Omental fat pad (tissue), 4 donors: ENCODE measurements at places on chromosomes 2 and 18. TPM values are rescaled to one million over a fixed set of nuclear protein-coding genes. Genes with fewer than 3 reads are reported as not detected.

GPR148 gene
- total RNA-seq = not detected

DNA sequence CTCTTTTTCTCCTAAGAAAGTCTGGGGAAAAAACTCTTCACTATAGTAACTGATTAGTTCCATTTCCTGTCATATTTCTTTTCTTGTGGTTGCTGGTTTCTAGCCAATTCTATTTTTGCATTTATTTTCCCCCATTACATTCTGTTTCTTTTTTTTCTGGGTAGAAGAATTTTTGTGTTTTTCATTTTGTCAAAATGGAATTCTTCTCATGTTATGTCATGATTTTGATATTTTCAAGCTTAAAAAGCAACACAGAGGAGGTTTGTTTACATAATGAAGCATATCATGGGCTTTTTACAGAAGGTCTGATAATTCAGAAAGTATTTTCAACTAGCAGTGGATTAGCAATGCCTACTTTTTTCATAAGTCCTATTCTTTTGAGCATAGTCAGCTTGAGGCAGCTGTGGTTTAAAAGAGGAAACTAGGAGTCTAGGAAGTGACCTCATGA is 102.0 kb downstream of the MAP2 start:
- DNase-seq = no peak

C2orf49 gene
- total RNA-seq = 16.6 TPM

UCN gene
- total RNA-seq = 1.4 TPM

DNA sequence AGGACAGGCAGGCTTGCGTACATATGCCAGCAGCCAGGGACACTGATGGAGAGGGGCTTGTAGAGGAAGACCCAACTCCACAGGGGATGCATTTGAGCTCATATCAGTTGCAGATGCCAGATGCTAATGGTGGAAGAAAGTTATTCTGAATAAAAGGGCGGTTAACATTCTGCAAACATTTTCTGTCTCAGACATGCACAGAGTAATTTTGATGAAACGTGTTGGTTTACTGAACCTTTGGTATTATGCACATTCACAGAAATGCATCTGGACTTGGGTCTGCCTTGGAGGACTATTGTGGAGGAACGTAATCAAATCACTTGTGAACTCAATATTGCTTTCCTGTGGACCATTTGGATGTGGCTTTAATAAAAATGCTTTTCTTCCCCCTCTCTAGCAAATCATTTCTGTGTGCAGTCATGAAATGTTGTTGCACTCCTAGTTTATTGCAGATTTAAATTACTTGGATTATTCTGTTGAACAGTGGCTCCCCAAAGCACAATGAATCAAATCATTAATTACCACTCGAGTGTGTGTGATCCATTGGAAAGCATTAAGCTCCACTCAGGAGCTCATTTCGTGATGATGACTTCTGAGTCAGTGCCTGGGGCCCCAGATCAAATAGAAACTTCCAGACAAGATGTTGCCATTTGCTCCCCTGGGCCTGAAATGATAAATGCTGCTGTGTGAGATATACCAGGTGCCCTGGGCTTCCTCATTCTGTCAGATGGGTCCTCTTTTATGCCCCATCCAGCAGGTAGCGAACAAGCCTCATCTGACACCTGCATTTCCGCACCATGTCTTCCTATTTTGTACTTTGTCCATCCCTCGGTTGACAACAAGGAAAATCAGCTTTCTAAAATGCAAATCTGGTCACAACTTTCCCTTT is 697.0 kb upstream of the HS6ST1 start:
- DNase-seq = no peak

KCNIP3 gene
- 7.1 TPM for total RNA-seq
